Suppressor macrophage treated with lipopolysaccharide for 4 hours (primary cell): ENCODE measurements at places on chromosomes 13 and 19.

DNA sequence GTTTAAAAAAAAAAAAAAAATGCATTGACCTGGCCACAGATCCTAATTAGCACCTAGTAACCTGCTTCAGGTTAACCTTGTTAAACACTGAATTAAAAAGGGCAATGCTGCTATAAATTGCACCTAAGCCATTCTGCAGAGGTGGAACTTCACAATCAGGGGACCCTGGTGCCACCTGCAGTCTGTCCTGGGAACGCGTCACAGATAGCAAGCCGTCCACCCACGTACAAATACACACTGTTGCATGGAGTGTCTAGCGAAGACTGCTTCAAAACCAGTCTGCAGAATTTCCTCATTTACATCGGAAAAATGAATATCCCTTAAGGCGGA is 169.3 kb downstream of the COL4A1 start:
- no peak for DNase-seq

GRCh38 chr19:5711713-5712161 is 8.2 kb downstream of the LONP1 start:
- DNase-seq = no peak

DNA sequence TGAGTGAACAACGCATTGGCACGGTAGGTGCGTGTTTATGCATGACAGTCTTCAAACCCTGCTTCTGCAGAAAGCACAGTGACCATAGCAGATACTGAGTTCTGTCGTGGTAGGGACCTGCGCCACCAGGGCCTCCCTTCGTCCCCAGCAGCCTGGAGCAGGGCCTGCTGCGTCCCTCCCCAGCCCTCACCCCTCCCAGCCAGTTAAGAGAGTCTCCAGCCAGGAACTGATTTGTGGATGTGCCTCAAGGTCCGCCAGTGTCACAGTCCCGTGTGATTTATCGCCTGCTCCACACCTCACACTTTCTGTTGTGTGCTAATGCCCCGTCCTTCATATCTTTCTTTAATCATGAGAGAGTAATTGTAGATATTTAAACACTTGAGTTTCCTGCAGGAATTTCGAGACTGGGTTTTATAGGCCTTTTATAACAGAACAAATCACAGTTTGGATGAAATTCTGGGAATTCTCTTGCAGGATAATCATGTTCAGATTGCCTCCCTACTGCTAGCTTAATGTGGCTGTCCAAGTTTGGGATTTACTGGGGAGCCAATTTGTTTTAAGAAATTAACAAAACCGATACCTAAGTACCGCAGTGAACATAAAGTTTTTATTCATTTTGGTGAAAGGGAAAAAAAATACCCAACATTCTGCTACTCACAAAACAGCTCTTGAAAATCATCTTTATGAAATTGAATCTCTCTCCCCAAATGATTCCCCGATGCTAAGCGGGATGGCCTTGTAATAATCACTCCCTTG is 438.6 kb downstream of the TSHZ3 start:
- no peak for DNase-seq

DNA sequence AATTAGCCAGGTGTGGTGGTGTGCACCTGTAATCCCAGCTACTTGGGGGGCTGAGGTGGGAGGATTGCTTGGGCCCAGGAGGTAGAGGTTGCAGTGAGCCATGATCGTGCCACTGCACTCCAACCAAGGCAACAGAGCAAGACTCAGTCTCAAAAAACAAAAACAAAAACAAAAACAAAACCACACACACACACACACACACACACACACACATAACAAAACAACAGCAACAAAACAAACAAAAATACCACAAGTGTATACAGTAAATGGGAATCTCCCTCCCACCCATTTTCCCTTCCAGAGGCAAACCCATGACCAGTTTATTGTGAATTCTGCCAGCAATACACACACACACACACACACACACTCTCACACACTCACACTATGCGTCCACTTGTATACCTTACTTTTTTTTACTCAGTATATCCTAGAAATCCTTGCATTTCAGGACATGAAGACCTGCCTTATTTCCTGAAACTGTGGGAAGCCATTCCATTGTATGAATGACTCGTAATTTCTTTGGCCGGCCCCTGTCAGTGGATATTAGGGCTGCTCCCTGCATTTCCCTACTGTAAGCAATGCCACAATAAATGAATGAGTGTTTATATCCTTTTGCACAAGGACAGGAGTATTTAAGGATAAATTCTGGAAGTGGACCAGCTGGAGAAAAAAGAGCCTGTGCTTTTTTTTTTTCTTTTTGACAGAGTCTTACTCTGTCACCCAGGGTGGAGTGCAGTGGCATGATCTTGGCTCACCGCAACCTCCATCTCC is 6.9 kb upstream of the PLEKHF1 start:
- DNase-seq = no peak

GRCh38 chr19:47573071-47574026 is at the start of gene ZNF541:
Gene ZNF541 (minus strand): TSS chr19:47573148. CDS start chr19:47555856, 17,292 bp downstream.
- peak; percentile 60 for DNase-seq

DNA sequence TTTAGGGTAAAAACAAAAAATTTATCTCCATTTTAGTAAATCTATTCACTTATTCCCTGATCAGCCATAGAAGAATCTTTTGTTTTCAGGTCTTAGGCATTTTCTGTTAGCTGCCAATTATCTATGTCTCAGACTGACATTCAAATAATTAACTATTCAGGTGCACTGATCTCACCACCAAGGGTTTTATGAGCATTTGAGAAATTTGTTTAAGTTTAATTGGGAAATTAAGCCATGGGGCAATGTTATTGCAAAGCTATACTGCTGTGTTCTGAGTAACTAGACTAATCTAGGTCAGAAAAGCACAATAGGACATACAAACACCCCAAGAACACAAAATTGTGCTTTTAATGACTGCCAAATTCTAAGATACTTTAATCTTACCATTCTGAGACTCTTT is 210.7 kb upstream of the EDNRB start:
- DNase-seq = no peak

- no peak for DNase-seq
Observed at GRCh38 chr19:29663861-29664752, 1.2 kb upstream of the PLEKHF1 start.

- DNase-seq = no peak
Observed at GRCh38 chr19:29003641-29004409, 209.1 kb downstream of the UQCRFS1 start.

DNA sequence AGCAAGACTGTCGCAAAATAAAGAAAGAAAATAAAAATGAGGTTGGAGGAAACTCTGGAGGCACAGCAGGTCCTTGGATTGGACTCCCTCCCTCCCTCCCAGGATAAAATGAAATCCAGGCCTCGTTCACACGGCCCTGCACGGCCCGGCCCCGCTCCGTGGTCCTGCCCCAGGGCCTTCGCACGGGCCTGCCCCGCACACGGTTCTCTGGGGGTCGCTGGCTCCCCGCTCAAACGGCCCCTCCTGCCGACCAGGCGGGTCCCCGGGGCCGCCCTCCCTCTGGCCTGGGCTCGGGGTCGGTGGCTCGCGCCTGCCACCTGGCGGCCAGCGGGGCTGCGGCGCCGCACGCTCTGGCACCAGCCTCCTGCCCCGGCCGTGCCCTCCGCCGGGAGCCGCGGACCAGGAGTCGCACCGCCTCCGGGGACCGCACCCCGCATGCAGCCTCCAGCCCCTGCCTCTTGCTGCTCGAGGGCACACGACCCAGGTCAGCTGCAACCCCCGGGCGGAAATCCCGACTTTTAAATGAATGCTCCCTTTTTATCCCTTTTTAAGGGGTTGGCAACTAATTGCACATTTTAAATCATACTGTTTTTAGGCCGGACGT is 1.5 kb upstream of the WDR18 start:
- DNase-seq = peak; percentile 82

DNA sequence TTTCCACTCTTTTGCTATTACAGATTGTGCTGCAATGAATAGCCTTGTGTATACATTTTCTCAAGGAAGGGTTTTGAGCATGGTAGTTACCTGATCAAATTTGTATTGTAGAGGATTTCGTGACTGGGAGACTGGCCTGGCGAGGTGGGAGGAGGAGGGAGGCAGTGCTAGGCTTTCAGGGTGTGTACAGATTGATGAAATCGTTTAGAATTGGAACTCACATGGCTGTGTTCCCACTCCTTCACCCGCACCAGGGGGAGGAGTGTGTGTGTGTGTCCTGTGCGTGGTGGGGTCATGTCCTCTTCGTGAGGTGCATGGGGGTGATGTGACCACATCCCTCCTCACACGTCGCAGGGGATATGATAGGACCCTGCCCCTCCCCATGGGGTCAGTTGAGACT is 8.3 kb downstream of the PGLYRP1 start:
- DNase-seq = no peak

DNA sequence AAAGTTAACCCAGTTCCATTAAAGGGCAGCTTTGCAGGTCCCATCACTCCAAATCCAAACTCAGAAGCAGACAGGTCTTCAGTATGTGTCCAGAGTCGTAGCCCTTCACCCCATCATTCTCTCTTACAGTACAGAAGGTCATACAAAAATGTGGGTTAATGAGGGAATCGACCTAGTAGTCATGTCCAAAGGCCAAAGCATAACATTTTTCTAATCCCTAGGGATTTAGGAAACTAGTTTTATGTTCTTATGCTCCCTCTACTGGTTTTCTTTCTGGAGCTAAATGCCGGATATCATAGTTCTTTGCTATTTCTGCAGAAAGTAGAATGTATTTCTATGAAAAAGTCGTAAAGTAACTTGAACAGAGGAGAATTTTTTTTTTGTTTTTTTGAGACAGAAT is 72.2 kb downstream of the DHRS12 start:
- DNase-seq = no peak
